Stimulated activated CD8-positive, alpha-beta memory T cell treated with anti-CD3 and anti-CD28 coated beads, Interleukin-2, amount 100 ng/mL, for 48 hours (primary cell): ENCODE measurements at places on chromosomes 4 and X.

DNA sequence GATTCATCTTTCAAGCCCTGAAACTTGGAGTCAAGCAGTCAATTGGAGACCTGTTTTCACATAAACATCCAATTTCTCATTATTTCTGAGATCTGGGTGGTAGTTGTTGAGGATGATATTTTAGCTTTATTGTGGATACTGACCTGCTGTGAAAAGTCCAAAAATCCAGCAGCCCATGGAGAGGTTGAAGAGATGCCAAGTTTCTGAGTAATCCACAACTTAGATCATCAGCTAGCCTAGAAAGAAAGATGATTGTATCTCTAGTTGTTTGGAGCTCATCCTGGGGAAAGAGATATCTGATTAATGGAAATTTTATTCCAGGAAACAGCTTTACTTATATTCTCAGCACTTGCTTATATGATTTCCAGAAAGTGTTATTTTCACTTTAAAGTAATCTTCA, 48.6 kb upstream of the DCX start:
- DNase-seq: no peak

- DNase-seq: no peak
Observed at GRCh38 chr4:111198446-111198845, 575.6 kb upstream of the PITX2 start.

- DNase-seq: no peak
Observed at GRCh38 chr4:2858451-2859217, 15.0 kb downstream of the ADD1 start.

- no peak for DNase-seq
Observed at GRCh38 chrX:130704053-130705038, 198.7 kb downstream of the ENOX2 start.

- no peak for DNase-seq
Observed at GRCh38 chr4:37662861-37663390, 23.2 kb downstream of the RELL1 start.

DNA sequence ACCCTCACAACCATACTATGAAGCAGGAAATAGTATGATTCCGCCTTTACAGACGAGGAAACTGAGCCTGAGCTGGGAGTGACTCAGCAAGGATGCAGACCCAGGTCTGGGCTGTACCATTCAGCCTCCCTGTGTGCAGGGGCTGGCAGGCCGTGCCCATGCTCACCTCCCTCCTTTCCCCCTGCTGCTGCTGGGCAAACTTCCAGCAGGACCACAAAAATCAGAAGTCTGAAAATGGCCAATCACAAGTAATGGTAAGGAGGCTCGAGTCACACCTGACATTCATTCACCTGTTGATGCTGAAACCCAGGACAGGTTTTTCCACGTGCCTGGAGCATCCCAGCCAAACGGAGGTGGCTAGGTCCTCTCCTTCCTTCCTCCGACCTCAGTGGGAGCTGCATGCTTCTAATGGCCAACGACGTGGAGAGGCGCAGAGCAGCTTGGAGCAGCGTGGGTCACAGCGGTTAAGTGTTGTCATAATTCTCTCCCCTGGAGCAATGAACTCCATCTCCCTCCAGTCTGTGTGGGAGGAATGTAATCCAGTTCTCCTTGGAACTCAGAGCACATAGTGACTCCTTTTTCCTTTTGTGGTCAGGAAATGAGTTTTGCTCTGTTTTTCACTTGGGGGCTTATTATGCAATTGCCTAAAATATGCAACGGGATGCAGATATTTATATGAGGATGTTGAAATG, 371.7 kb downstream of the BCOR start:
- no peak for DNase-seq

GRCh38 chrX:130280901-130281300, 12.2 kb upstream of the ZNF280C start:
- no peak for DNase-seq

DNA sequence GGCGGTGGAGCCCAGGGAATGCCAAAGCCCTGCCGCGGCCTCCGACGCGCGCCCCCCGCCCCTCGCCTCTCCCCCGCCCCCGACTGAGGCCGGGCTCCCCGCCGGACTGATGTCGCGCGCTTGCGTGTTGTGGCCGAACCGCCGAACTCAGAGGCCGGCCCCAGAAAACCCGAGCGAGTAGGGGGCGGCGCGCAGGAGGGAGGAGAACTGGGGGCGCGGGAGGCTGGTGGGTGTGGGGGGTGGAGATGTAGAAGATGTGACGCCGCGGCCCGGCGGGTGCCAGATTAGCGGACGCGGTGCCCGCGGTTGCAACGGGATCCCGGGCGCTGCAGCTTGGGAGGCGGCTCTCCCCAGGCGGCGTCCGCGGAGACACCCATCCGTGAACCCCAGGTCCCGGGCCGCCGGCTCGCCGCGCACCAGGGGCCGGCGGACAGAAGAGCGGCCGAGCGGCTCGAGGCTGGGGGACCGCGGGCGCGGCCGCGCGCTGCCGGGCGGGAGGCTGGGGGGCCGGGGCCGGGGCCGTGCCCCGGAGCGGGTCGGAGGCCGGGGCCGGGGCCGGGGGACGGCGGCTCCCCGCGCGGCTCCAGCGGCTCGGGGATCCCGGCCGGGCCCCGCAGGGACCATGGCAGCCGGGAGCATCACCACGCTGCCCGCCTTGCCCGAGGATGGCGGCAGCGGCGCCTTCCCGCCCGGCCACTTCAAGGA, at the start of gene FGF2:
Gene FGF2 (plus strand): TSS at position 279 of the 705 bp plus-strand sequence. CDS start 344 bp downstream, at position 623.
- DNase-seq: no peak

- no peak for DNase-seq
Observed at GRCh38 chrX:134452596-134452995, 7.4 kb upstream of the HPRT1 start.

DNA sequence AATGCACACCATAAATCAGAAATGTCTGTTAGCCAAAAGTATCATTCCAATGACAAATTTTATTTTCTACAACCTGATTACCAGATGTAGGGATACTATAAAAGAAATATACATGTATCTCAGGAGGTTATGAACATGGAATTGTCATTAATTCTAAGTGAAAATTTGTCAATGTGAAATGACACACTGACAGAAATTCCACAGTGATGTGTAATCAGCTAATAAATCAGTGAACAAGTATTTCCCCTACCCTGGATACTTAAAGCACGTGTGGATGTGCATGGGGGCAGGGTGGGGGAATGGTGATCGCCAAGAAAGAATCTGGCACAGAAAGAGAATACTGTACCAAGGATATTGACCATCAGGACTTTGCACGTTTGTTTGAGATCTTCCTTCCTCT, 123.6 kb downstream of the SH3RF1 start:
- DNase-seq: no peak

- no peak for DNase-seq
Observed at GRCh38 chr4:187135878-187136277, 412.2 kb upstream of the FAT1 start.

- no peak for DNase-seq
Observed at GRCh38 chrX:138411048-138411447, 300.5 kb downstream of the FGF13 start.

GRCh38 chr4:184032091-184032490, 127.0 kb downstream of the STOX2 start:
- no peak for DNase-seq

DNA sequence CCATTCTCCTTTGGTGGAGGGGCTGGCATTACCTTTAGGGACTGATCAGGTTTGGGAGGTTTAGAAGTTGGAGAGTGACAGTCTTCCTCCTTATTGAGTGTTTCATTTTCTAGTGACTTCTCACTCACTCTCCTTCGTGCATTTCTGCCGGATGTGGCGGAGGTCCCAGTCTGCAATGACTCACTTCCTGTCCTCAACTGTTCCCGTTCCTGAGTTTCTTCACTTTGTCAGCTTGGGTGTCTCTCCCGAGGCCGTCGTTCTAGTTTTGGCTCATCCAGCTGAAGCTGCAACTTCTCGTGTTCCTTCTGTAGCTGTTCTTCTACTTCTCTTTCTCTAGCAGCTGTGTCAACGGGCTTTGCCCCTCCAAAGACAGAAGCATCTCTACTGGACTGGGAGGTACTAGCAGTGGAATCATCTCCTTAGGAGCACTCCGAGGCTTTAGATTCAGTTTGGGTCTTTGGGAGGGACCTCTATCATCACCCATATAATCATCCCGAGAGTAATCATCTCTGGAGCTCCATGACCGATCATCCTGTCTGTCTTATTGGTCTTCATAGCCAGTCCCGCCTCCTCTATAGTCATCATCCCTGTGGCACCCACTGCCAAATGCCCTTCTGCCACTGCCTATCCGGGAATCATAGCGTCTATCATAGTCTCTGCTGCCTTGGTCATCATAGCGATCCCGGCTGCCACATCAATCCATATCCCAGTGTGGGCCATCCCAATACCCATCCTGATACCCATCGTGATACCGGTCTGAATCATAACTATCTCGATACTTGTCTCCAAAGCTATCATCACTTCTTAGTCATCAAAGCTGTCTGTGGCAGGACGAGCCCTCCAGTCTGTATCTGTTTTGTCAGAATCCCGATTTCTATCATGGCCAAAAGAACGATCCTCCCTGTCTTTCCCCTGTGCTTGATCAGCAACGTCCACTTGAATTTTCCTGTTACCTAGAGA, 35.3 kb upstream of the VSIG4 start:
- peak; percentile 15 for DNase-seq

DNA sequence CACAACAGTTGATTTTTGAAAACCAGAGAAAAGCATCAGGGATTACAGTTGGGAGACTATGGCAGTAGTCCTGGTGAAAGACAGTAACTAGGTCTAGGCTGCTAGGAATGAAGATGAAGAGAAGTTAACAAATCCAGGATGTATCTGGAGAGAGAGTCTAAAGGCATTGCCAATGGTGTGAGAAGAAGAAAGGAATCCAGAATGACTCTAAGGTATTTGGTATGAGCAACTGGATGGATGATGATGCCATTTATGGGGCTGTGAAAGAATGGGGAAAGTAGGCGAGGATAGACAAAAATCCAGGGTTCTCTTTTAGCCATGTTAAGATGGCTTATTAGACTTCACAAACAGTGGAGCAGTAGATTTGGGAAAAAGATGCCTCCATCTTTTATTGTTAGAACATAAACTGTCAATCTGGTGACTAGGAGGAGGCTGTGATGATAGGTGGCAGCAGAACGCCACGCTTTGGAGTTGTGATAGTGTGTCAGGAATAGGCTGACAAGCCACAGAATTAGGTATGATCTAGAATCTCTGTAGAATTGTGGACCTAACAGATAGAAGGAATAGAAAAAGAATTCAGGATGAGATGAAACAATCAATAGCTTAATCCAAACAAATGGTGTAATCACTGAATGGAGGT, 27.3 kb upstream of the JADE1 start:
- DNase-seq: no peak

DNA sequence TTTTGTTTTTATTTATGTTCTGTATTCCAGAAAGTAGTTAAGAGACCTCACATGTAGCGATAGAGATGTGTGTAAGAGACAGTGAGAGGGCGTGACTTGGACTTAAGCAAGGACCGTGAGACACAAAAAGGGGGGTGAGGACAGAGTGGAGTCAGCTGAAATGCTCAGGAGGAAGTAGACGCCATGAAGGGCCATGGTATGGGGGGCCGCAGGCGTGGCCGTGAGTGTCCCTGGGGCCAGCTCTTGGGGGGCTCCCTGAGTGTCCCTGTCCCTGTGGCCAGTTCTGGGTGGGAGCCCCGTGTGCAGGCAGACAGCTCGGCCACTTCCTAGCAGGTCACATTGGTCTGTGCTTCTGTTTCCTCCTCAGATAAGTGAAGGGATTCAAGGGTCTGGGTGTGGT, 23.0 kb upstream of the MSANTD1 start:
- DNase-seq: no peak

- no peak for DNase-seq
Observed at GRCh38 chrX:141733371-141733770, 34.8 kb upstream of the SPANXD start.

DNA sequence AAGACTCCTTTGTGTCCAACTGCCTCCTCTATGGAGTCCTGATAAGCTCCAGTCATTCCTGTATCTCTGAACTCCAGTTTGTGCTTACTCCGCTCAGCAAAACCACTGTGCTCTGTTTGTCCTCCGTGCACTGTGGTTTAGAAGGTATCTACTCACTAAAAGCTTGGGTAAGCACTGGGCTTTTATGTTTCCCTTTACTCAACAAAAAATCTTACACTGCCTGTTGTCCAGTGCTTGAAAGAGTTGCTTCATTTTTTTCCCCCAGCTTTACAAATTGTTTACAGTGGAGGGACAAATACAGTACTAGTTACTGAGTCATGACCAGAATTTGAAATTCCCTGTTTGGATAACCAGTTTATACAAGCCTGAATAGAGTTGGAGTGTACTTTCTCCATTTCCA, 545.3 kb upstream of the FAT1 start:
- no peak for DNase-seq

DNA sequence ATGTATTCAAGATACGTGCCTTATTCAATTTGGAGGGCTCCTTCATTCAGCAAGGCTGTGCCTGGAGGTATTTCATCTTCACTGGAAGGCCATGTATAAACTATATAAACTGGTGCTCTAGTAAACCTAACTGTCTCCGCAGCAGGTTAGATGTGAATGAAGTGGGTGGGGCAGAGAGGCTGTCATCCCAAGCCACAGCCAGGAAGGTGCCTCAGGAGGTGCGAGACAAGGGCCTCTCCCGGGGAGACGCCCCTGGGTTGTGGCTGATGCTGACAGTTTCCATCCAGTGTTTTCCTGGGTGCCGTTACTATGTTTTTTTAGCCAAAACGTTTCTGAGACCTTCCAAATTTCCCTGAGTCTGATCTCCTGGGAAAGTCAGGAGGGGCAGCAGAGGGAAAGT, 221.5 kb upstream of the RPL34 start:
- no peak for DNase-seq

DNA sequence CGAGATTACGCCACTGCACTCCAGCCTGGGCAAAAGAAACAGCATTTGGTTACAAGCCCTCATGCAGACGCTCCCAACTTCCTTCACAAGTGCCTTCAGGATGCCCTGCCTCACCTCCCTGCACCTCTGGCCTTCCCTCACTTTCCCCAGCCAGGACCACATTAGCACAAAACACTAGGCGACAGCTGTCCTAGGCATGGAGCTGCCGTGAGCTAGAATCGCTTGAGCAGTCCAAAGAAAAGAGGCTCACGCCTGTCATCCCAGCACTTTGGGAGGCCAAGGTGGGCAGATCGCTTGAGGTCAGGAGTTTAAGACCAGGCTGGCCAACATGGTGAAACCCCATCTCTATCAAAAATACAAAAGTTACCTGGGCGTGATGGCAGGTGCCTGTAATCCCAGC, 15.8 kb downstream of the RNF212 start:
- no peak for DNase-seq

- no peak for DNase-seq
Observed at GRCh38 chr4:86156531-86156930, 203.3 kb downstream of the MAPK10 start.

DNA sequence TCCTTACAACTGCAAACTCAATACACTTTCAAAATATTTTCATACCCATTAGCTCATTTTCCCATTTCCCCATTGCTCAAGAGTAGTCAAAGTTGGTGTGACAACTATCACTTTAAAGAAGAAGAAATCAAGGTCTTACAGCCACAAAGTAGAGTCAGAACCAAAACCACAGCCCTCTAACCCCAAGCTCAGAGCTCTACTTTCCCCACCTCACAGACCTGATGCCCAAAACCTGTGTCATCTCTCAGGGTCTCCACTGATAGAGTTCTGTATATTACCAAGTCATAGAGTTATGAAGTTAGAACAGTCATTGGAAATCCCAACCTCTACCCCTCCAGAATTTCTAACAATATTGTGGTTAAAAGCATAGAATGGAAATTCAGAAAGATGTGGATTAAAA, 505.8 kb downstream of the RAB28 start:
- DNase-seq: no peak

GRCh38 chr4:86818841-86819240, 30.3 kb downstream of the SLC10A6 start:
- DNase-seq: no peak
